NCI-H1048 (cell line): ENCODE measurements at places on chromosomes 11 and 22.

DNA sequence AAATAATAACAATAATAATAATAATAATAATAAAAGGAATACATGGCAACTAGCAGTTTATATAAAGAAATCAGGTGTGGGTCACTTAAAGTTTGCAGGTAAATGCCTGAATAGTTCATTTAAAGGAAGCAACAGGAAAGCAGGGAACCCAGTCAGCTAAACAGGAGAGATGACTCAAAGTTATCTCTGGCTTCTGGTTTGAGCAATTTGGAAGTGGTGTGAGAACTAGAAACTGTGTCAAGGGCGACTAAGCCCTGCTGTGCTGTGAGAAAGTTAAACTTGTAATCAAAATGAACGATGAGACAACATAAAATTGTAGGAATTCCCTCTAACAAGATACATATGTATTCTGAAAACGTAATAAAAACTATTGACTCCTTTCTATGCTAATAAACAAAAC lies 35.5 kb downstream of the SLC22A9 start:
- DNase-seq, result no peak

DNA sequence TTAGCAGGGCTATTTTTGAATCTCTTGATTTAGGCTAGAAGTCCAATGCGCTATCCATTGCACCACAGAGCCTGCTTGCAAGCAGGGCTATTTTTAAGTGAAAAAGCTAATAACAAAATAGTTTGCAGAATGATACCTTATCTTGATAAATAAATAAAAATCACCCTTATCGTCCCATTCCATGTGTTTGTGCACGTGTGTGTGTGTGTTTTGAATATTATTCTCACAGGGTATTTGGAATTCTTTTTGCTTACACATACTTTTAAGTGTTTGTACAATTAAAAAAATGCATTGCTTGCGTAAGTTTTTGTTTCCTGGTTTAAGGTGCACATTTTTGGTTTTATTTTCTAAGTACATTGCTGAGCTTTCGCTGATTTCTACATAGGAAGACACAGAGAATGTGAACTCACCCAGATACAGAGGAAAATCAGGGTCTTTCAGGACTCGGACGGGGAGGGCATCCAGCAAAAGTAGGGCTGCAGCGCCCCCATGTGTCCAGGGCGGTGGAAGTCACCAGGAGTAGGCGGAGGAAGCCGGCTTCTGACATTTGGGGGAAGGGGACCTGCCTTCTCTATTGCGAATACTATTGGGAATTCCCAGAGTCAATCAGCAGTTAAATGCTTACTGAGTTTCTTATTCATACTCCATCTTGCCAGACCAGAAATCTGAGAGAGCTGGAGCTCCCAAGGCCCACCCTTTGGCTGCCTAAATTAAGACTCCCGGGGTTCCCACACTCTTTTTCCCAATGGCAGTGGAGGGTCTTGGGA lies 27.3 kb downstream of the SLC1A2 start:
- DNase-seq, result peak; percentile 55

- no peak for DNase-seq
These were observed 10.8 kb upstream of the PDGFB start for GRCh38 chr22:39255449-39256185.

DNA sequence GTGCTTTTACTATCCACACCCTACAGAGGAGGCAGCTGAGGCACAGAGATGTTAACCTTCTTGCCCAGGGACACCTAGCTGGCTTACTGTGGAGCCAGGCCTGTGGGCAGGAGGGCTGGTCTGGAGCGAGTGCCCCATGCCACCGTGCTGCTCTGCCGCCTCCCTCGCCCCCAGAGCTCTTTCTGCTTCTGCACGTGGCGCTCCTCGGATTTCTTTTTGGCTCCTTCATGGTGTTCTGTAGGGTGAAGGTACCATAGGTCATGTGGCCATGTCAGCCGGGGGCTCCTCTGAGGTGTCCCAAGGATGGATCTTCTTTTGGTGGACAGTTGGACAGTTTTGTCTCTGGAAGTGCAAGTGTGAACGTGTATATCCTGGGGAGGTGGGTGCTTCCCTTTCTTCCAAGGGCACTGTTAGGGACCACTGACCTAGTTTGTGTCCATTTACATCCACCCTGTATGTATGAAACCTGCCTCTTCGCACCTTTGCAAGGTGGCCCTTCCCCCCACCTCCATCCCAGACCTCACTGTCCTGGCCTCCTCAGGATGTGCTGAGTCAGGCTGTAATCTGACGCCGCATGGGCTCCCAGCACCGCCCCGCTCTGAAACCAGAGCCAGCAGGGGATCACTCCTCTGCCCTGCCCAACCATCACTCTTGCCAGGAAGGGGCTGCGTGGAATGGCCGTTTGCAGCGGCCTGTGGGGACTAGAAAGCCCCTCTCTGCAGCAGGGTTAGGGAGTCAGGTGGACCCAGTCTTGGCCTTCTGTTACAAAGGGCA lies 31.7 kb downstream of the POLR3H start:
- DNase-seq, result no peak

- DNase-seq, result peak; percentile 60
These were observed 26.3 kb downstream of the RGL4 start for GRCh38 chr22:23716811-23717801.

DNA sequence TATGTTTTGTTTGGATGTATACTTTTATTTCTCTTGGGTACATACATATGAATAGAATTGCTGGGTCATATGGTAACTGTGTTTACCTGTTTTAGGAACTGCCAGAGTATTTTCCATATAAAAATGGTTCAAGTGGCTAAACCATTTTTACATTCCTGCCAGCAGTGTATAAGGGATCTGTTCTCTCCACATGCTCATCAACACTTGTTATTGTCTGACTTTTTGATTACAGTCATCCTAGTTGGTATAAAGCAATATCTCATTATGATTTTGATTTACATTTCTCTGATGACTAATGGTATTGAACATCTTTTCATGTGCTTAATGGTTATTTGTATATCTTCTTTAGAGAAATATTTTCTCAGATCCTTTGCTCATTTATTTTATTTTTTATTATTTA lies 104.2 kb upstream of the RRM1 start:
- no peak for DNase-seq

- no peak for DNase-seq
These were observed 1.4 kb downstream of the GAL3ST1 start for GRCh38 chr22:30572840-30573593.

- no peak for DNase-seq
These were observed 8.3 kb downstream of the IGLL5 start for GRCh38 chr22:22895776-22896445.

DNA sequence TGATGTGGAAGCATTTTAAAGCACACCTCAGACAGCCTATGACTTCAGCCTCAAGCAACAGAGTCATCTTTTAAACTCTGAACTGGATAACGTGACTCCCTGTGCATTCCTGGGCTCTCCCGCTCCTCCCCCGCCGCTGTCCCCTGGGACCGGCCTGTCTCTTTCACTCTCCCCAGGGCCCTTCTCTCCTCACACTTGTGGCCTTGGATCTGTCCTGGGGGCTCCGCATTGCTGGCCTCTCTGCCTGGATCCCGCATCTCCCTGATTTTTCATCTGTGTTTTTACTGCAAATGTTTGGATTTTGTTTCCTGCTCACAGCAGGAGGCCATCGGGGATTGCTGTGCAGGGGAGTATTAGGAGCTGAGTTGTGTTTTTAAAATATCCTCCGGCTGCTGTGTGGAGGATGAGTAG lies 15.4 kb downstream of the C11orf24 start:
- DNase-seq, result no peak

DNA sequence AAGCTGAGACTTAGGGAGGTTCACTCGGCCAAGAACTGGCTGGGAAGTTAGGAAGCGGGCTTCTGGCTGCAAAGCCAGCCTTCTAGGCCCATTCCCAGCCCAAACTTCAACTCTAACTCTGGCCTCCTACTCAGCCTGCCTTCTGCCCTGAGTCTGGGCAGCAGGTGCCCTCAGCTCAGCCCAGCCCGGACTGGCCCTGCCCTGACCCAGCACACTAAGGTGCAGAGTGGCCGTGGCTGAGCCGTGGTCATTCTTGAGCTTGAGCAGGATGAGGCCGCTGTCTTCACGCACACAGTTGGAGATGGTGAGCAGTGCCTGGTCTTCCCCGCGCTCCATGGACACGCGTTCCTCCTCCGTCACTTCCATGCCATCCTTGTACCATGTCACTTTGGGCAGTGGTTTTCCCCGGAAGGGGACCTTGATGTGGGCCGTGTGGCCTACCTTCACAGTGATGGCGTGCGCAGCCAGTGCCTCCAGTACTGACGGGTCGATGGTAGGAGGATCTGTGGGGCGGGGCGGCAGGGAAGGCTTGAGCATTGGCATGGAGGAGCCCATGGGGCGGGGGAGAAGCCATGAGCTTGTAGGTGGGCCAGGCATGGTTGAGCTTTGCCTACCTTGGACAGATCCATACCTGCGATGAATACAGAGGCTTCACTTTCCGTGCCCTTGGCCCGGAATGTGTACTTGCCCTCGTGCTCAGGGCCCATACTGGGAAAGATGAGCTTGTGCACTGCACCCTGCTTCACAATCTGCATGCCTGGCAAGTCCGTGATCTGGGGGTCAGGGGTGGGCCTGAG lies 12.1 kb downstream of the IGSF22 start:
- DNase-seq, result no peak
